Epithelial cell of esophagus (primary cell): ENCODE measurements at places on chromosomes 16 and 17.

- peak; percentile 98 for DNase-seq
Measured at GRCh38 chr17:2926019-2926650, 129.9 kb downstream of the RAP1GAP2 start.

- DNase-seq = no peak
Measured at GRCh38 chr17:33262266-33263123, 30.6 kb downstream of the ASIC2 start.

- DNase-seq = peak; percentile 69
Measured at GRCh38 chr17:60941028-60941427, 263.4 kb downstream of the BCAS3 start.

- no peak for DNase-seq
Measured at GRCh38 chr16:64295466-64295865, 826.4 kb downstream of the CDH11 start.

- DNase-seq = peak; percentile 74
Measured at GRCh38 chr16:89325861-89326471, 108.5 kb downstream of the ZNF778 start.
